ENCODE measurements at places on chromosomes 16 and 17.

GRCh38 chr17:10792151-10792550 is 11.7 kb downstream of the TMEM238L start:
- no peak for DNase-seq

GRCh38 chr16:61403386-61403785 is 632.9 kb downstream of the CDH8 start:
- no peak for DNase-seq

DNA sequence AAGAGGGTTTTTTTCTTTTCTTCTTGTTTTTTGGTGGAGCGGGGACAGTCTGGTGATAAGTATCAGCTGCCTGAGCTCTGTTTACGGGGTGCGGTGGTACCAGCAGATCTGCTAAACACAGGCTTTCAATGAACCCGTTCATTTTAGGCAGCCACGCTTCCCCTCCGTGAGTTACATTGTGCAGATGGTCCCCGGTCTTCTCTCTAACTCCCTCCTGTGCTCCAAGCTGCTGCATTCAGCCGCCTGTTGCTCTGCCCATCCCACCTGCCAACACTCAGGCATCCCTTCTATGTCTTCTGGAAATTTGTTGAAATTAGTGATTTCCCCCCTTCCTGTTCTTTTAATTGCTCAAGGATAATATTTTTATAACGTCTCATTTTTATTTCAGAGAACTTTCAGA is 82.1 kb upstream of the ELAC2 start:
- no peak for DNase-seq

GRCh38 chr16:54331241-54332002 is 44.8 kb upstream of the IRX3 start:
- DNase-seq = no peak

GRCh38 chr17:44932096-44932786 is 15.3 kb downstream of the KIF18B start:
- no peak for DNase-seq

- DNase-seq = no peak
Measured at GRCh38 chr17:18020971-18021370, 18.0 kb downstream of the ATPAF2 start.

GRCh38 chr17:17355426-17355825 is 52.3 kb downstream of the NT5M start:
- no peak for DNase-seq

GRCh38 chr16:49857423-49858181 is 1.7 kb upstream of the ZNF423 start:
- DNase-seq = no peak

GRCh38 chr17:67672592-67673335 is 45.0 kb upstream of the NOL11 start:
- no peak for DNase-seq

GRCh38 chr16:27320261-27321012 is 6.7 kb downstream of the IL4R start:
- no peak for DNase-seq

- DNase-seq = no peak
Measured at GRCh38 chr16:82585675-82586074, 41.1 kb upstream of the CDH13 start.

DNA sequence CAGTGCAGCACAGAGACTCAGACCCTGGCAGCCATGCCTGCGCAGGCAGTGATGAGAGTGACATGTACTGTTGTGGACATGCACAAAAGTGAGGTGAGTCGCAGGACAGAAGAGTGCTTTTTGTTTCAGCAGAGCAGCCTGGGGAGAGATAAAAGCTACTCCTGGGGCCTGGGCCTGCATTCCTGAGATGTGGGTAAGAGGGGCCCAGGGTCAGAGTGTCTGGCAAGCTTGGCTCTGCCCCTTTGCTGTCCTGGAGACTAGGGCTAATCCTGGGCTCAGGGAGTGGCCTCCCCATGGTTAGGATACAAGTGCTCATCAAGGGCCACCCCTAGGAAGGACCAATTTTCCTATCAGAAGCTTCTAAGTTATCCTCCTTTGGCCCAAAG is 4.8 kb upstream of the ERBB2 start:
- DNase-seq = no peak

- DNase-seq = no peak
Measured at GRCh38 chr17:57670769-57671569, 74.1 kb downstream of the CCDC182 start.

DNA sequence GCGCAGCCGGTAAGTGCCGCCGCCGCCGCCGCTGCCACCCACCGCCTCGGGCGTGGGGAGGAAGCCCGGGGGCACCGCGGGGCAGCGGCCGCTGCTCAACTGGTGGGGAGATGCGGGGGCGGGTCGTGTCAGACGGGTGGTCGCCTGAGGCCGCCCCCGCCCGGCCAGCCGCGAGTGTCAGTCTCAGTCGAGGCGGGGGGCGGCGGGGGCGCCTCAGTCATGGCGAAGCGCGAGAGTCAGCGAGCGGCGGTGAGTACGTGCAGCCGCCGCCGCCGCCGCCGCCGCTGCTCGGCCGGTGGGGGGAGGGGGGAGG is 76.2 kb downstream of the CHD9 start:
- no peak for DNase-seq

DNA sequence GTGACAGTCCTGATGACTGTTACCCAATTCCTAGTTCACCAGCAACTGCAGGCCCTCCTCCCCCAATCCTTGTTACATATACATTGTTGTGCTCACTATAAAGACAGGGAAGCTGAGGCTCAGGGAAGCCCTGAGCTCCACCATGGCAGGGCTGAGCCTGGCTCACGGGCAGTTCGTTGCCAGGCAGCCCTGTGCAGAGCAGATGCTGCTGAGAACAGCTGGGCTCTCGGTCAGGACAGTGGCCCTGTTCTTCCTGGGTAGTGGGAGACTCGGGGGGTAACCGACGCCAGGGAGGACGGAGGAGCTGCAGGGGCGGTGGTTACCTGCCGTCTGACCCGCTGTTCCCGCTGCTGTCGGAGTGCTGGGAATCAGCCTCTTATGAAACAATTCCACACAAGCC is 80.9 kb upstream of the ZNF469 start:
- no peak for DNase-seq

DNA sequence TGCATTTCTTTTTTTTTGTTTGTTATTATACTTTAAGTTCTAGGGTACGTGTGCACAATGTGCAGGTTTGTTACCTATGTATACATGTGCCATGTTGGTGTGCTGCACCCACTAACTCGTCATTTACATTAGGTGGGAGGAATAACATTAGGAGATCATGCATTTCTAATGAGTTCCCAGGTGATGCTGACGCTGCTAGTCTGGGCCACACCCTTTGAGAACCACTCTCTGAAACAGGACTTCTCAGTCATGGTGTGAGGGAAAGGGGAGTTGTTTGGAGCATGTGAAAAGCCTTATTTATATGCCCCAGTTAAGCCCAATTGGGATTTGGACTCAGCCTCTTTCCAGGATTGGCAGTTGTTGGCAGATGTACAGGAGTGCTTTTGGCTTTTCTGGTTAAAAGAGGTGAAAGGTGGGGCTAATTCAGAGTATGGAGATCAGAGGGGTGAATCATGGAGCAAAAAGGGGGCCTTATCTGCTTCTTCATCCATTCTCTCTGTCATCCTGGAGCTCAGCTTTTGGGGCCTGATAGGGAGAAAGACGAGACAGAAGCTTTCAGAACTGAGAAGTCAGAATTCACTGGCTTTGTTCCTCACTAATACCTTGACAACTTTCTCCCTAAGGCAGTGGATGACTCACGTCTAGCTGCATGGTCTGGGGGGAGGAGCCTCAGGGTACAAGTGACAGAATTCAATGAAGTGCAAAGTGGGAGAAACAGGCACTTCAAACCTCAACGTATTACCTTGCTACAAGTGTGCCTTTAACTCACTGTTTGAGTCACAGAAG is 180.0 kb upstream of the CACNG3 start:
- DNase-seq = no peak

DNA sequence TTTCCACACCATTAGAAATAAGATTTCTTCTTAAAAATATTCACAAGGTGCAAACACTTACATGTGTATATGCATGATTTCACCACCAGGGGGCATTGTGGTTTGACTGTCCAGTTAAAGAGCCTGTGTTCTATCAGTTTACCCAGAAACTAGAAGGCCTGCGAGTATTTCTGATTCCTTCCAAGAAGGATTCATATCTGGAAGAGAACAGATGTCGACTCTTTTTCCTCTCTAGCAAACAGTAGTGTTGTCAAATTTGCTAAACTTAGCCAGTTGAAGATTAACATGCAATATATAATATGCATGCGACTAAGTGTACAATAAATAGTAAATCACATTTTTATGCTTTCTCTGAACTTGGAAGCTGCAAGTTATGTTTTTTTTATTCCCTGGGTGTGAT is 404.1 kb downstream of the WWOX start:
- peak; percentile 25 for DNase-seq

DNA sequence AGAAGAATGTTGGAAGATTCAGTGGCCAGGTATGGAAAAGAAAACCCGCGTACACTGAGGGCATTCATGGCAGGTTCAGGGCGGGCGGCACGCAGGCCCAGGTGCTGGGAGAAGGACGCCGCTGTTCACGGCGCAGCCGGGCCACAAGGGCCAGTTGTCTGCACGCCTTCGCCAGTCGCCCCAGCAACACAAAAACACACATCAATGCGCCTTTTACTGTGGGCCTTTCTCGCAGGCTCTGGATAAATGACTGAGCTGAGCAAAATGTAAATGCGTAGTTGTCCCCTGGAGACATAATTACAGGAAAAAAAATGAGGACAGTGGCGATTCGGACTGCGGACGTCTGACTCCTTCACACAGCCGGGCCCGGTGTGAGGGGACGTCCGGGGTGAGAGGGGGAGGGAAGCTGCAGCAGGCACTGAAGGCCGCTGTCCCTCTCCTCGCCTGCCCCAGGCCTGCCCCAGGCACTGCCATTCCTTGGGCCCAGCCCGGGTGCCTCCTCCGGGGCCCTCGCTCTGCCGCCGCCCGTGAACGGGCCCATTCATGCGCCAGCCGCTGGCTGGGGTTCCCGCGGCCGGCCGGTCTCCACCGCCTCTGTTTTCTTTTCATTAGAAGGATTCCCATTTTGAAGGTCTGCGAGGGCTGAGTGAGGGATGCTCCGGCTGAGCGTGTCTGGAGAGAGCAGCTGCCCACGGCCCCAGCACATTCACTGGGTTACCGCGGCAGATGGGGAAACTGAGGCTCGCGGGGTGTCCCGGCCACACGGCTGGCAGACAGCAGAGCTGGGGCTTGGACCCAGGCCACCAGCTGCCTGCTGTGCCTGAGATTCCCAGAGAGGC is 6.5 kb upstream of the ZNF469 start:
- no peak for DNase-seq

- no peak for DNase-seq
Measured at GRCh38 chr17:79831265-79832217, 7.7 kb downstream of the CBX4 start.

GRCh38 chr16:85369741-85370528 is 243.2 kb upstream of the GSE1 start:
- peak; percentile 27 for DNase-seq

Data from activated CD4-positive, alpha-beta T cell treated with anti-CD3 and anti-CD28 coated beads, Interleukin-2, amount 50 U/mL, for 4 hours (primary cell).